Left ventricle myocardium superior (tissue), 1 donor: ENCODE measurements at places on chromosomes 5 and 9.
A peak's percentile ranks its signal among the peaks of the same experiment; 100 is the strongest.

DNA sequence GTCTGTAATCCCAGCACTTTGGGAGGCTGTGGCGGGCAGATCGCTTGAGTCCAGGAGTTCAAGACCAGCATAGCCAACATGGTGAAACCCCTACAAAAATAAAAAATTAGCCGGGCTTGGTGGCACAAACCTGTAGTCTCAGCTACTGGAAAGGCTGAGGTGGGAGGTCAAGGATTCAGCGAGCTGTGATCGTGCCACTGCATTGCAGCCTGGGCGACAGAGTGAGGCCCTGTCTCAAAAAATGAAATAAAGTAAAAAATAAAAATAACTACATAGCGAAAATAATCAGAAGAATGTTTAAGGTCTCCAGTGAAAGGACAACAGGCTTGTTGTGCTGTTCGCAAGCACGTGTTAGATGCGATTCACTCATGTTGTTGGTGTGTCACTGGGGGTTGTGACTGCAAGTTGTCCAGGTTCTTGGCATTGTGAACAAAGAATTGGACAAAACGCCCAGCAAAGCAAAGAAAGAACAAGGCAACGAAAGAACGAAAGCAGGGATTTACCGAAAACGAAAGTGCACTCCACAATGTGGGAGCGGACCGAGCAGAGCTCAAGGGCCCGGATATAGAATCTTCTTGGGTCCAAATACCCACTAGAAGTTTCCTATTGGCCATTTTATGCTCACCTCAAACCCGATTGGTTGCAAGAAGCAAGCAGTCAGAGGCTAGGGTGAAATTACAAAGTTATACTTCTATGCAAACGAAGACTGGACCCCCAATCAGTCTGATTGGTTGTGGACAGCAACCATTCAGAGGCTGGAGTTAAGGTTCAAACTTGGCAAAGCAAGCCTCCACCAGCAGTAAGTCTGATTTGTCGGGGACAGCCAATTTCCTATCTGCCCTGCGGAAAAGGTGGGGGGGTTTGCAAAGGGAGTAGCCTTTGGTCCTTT lies 844 bp upstream of the MCCC2 start:
- no peak for DNase-seq

DNA sequence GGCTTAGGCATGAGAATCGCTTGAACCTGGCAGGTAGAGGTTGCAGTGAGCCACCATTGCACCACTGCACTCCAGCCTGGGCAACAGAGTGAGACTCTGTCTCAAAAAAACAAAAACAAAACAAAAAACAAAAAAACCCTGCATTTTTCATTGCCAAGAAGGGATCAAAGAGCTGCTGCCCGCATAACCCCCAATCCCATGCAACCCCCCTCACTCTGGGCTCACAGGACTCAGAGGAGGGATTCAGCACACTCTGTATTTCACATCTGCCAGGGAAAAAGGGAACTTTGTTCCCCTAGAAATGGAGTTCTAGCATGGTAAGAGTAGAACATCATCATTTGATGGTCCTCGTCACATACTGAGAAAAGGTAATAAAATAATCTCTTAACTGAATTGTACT lies 153.9 kb upstream of the GNA14 start:
- DNase-seq = no peak

DNA sequence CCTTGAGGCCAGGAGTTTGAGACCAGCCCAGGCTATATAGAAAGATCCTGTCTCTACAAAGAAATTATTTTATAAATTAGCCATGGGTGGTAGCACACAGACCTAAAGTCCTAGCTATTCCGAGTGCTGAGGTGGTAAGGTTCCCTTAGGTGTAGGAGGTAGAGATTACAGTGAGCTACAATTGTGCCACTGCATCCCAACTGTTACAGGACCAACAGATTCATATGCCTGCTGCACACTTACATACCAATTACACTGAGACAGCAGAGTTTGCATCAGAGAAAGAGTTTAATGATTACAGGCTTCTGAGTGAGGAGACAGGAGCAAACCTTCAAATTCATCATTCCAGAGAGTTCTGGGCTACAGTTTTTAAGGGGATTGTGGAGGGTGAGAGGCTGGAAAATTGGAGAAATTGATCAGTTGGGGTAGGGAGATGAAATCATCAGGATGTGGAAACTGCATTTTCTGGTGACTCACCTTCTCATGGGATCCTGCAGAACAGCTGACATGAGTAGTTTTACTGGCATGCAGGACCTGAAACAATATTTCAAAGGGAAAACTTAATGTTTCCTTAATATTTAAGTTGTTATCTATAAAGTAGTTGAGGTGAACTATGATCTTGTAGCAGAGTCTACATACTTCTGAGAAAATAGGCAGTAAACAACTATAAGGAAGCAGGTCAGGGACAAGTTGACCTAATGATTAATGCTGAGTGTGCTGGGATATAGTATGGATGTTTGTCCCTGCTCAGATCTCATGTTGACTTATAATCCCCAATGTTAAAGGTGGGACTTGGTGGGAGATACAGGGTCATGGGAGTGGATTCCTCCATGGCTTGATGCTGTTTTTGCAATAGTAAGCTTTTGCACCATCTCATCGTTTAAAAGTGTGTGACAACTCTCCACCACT lies 54.7 kb downstream of the ANXA2R start:
- no peak for DNase-seq

DNA sequence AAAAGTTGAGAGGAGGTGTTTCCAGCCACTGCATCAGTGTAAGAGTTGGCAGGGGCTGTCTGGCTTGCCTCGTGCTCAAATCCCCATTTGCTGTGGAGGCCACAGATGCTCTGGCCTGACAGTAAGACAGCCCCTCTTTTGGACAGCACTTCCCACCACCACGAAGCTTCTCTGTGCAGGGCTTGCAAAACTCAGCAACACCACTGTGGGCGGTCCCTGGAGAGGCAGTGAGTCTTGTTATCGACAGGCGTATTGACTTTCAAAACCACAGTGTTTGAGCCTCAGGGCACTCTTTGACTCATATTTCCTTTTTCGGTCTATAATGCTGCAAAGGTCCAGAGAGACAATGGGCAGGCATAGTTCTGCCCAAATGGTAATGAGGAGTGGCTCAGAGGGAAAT lies 539.5 kb downstream of the EBF1 start:
- peak; percentile 50 for DNase-seq

DNA sequence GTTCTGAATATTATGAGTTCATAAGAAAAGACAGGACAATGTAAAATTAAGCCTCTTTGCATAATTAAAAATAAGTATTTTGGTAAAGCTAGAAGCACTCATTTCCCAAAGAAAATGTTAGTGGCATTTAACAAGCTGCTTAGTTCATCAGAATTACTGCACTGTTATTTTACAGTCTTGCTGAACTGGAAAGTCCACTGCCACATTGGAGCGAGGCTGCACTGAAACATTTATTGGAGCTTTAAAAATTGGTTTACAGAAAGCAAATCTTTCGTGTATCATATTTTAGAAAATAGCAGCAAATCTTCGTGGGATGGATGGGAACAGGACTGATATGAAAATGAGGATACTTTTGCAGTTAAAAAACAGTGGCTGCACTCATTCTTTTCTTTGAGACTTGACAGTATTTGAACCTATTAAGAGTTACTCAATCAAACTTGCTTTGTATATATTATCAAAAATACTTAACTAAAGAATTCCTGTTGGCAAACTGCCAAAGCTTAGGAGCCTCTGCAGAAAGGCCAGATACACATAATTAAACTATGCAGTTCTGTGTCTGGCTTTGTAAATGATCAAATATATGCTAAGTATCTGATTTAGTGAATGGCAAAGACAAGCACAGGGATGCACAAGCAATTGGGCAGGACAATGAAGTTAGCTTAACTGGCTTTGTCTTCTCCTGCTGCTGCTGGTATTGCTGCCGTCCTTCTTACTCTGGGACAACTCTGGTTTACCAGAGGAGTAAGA lies 16.5 kb upstream of the FBXL7 start:
- DNase-seq = no peak

DNA sequence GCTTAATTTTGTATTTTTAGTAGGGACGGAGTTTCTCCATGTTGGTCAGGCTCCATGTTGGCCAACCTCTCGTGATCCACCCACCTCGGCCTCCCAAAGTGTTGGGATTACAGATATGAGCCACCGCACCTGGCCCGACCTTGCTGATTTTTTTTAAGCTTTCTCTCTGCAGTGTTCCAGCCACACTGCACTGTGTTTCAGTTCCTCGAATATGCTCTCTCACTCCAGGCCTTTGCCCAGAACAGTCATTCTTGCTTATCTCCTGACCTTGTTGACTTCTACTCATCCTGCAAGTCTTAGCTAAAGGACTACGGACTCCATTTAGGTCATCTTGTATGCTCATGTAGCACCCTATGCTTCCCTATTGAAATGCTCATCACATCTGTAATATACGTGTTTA lies 3.3 kb downstream of the SNAPC3 start:
- DNase-seq = no peak

DNA sequence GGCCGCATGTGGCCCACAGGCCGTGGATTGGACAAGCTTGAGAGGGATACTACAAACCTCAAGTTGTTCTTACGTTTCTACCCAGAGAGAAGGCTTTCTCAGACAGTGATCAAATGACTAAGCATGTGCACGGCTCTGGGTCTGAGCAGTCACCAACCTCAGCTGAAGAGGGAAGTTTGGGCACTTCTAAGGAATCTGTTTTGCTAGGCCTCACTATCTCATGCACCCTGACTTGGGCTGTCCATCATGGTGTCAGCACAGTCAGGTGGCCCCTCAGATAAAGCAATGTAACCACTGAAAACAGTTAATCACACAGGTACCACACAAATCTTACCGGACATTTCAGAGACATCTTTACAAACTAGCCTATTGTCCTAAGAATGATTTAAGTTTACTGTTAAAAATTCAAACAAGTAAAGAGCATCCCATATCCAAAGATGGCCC lies 24.6 kb downstream of the CSF2 start:
- no peak for DNase-seq

DNA sequence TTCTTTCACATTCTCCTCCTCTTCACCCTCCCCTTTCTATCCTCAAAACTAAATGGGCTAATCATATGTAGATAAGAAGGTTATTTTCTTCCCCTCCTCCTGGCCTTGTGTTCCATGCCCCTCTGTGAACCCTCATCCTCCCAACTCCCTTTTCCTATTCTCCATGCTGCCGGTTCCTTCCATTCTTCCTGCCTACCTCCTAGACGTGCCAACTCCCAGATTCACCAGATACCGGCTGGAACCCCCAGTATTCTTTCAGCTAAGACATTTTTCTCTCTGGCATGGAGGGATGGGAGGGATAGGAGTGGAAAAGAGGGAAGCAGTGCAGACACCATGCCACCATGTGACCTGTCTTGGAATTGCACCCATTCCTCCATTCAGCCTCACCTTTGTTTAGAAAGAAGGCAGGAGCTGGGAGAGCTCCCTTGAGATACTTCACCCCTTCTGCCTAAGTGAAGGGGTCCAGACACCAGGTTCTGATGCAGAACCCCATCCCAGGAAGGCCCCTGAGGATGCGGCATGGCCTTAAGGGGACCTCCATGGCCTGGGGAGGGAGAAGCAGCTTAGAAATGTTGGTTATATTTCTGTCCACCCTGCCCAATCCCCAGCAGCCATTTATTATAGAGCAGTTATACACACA lies 4.8 kb downstream of the DNAJB5 start:
- no peak for DNase-seq

DNA sequence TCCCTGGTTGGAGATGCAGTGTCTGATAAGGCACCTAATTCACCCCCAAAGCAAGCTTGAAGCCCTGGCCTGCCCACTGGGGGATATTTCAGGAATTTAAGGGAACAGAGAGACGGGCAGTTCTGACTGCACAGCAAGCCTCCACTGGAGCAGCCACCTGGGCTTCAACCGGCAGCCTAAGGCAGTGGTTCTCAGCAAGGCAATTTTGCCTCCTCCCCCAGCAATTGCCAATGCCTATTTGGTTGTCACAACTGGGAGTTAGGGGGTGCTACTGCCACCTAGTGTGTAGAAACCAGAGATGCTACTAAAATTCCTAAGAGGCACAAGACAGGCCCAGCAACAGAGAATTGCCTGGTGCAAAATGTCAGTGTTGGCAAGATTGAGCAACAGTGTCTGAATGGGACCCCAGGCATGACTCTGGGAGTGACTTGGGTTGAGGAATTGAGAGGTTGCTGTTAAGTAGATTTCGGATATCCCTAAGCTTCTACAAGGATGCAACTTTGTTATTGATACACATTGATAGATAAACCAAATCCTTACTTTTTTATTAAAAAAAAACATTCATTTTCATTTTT lies 58.7 kb upstream of the CTSL start:
- DNase-seq = no peak

DNA sequence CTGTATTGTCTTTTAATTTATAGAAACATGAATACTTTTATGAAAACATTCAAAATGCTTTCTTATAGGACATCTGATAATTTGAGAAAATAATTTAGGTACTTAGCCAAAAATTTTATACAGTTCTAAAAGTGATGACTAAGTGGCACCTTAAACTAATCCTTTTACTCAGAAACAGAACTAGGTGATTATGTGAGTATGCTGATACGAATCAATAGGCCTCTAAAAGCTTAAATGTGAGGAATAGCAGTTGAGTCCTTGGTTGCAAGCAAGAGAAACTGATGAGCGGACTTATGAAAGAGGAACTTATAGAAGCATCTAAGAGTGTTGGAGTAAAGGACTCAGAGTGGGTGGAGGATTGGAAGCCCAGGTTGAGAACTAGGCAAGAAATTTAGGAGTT lies 26.4 kb downstream of the ANXA1 start:
- no peak for DNase-seq
